ENCODE measurements at places on chromosomes 5 and 9.

- no peak for DNase-seq
Measured at GRCh38 chr9:20634895-20635294, 12.6 kb upstream of the MLLT3 start.

- no peak for DNase-seq
Measured at GRCh38 chr5:158880483-158881001, 219.2 kb downstream of the EBF1 start.

GRCh38 chr5:25891691-25892090, 1146.7 kb downstream of the CDH9 start:
- DNase-seq, result no peak

GRCh38 chr9:89670114-89670513, 65.3 kb downstream of the GADD45G start:
- no peak for DNase-seq

GRCh38 chr9:131277910-131278701, 1.8 kb upstream of the FAM78A start:
- peak; percentile 46 for DNase-seq

GRCh38 chr5:150671509-150672236, 10.6 kb downstream of the MYOZ3 start:
- no peak for DNase-seq

GRCh38 chr5:91449083-91449482, 66.0 kb upstream of the ARRDC3 start:
- no peak for DNase-seq

DNA sequence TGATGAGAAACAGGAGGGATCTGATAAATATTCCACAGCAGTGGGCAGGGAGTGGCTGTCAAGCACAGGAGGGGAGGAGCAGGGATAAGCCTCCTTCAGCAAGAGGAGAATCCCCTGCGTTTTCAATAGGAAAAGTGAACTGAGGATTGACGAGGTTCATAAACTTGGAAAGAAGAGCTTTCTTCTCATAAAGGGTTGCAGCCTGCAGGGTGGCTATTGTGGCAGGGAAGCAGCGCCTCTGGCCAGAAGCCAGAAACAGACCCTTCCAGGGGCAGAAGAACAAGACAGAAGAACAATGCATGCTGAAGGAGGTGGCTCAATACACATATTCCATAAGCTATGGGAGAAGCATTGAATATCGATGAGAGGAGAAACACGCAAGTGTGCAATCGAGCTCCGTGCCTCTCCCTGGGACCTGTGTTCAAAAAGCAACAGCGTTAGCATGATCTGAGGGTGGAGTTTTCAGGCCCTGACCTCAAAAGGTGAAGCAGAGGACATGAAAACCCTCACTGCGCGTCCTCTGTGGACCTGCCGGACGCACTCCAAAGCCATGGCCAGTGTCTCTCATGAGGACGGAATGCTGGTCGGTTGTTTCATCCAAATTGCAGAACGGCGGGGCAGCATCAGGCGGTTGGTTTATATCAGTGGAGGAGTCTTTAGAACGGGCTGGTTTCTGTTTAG, 67.6 kb downstream of the ANKRD33B start:
- no peak for DNase-seq

DNA sequence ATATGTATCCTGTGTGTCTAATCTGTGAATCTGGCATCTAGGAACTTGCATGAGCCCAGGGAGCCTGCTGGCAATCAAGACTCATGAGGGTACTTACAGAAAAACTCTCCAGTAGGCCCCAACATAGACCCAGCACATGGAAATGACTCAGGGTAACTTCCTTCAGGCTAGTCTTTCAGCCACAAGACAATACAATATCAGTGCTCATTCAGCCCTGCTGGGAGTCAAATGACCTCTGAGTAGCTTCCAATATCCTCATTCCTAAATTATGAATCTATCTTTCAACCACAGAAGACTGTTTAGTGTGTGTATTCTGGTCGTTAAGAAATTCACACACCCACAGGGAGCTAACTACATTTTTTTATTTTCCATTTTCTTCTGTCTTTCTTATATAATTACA, 1273.0 kb downstream of the EFNA5 start:
- no peak for DNase-seq

GRCh38 chr5:88785746-88786565, 97.0 kb downstream of the MEF2C start:
- DNase-seq, result no peak

DNA sequence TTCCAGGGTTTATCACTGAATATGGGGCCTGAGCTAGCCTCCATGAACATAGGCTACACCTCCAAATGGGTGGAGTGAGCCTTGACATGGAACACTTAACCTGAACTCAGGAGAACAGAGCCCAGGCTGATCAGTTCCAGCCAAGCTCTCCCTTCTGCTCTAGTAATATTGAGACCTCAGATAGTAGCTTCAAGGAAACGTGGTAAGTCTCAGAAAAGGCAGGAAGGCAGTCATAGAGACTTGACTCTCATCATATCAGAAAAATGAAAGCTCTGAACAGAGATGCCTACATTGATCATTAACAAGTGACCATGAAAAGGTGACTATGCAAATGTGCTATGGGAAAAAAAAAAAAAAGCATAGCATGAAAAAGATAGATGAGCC, 40.5 kb upstream of the MYO10 start:
- no peak for DNase-seq

DNA sequence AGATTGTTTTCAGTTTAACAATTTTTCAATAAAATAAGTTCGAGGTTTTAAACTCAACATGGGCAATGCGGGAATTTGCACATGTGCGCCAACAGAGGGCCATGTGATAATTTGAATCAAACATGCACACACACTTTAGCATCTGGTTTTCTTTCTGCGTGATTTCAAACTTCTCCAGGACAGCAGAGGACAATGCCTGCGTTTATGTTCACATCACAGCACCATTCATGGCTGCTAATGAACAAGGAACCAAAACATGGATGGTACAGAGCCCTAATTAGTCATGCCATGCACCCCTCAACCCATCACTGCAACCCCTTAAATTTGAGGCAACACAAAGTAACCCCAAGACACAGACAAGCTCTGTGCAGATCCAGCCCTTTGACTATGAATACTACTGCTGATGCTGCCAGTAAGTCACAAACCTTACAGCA, 2.8 kb downstream of the SHC3 start:
- DNase-seq, result no peak

DNA sequence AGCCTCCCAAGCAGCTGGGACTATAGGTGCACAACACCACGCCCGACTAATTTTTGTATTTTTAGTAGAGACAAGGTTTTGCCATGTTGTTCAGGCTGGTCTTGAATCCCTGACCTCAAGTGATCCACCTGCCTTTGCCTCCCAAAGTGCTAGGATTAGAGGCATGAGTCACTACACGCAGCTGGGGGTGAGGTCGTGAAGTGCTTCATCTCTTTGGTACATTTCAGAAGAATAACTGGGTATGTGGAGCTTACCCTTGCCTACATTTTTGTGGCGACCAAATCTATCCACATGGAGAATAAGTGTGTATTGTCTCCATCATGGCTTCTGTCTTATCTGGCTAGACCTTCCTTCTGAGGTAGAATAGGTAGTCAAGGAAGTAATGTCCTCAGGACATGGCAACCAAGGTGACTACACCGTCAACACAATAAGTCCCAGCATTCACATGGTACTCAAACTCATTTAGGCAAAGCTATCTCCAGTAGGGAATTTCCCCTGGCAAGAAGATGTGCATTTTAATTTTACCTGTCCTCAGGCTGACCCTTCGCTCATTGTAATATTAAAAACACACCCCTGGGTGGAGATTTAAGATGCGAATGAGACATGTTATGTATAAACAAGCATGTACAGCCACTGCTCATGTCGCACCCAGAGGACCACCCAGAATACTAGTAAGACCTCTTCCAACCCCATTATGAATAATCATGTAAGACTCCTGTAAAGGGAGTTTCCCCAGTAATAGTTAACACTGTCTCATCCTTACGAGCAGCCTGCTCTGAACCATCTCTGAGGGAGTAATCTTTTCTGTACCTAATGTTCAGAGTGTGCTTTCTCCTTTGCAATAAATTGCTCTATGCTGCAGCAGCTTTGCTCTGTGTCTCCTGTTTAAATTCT, 1173.2 kb downstream of the TAF11L14 start:
- DNase-seq, result no peak

DNA sequence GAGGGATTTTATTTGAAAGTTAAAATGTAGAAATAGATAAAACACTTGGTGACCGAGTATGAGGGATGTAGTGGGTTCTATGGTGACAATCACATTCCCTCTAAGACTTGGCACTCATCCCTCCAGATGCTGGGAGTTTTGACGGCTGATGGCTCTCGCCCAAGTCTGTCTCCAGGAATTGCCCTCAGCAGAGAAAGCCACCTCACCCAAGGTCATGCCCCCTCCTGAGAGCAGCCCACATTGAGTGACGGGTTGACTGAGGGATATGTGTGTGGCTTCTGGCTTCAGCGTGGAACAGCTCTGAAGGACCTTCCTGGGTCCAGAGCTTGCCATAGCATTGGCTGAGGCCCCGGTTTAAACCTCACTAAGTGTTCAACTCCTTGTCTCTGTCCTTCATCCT, 19.4 kb downstream of the CAVIN4 start:
- no peak for DNase-seq

DNA sequence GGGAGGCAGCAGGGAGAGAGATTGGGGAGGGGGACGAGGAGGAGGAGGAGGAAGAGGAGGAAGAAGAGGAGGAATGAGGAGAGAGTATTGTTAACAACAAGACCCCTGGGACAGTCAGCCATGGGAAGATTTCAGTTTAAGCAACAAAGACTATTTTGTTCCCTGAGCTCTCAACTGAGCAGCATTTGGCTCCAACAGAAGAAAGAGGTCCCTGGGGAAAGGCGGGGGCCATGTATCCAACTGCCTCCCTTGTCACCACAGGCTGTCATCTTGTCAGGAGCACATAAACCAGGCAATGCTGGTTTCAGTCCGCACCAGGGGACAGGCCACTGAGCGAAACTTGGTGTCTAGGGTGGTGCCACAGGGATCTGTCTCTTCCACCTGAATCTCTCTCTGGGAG, 316.1 kb downstream of the TLE1 start:
- DNase-seq, result no peak

DNA sequence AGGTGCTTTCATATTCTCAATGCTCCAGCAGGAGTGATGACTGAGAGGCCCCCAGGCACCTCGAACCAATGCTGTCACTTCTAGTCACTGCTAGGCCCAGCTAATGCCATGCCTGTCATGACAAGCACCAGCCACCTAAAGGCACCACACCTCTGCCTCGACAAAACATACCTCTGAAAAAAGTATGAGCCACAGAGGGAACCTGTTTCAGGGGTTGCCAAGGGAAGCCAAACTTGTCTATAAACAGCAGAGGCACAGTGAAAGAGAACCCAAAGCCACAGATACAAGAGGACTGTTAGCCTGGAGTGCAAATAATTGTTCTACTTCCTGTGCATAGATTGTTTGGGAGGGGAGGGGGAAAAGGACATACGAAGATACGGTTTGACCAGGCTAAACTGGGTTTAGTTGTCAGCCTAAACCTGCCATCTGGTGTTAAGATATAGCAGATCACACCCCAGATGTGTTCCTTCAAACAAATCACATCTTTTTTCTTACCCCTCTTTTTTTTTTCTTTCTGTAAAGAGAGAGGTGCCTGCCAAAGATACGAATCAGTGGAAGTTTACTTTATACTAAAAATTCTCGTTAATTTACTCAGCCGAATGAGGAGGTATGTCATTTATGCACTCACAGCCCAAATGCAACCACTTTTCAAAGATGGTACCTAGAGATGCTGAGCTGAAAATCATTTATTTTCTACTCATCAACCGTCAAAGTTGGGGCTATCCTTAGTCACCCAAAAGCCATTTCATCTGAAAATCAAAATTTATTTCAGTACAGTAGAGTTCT, 45.7 kb downstream of the BNC2 start:
- DNase-seq, result no peak

DNA sequence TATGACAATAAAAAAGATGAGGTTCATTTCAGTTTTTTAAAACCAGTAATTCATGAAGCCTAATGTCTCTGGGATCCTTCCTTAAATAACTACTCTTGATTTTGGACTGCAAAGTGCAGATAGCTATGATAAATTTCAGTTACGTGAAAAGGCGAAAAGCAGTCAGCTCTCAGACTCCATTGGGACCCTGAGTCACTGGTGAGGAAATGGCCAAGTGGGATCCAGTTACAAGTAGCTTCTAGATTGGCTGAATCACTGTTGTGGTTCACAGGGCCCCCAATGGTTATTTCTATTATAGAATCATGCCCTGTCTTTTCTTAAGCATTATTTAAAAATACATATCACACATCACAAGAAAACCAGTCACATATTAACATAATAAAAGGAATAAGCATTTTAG, 31.1 kb upstream of the PPP3R2 start:
- DNase-seq, result no peak

- DNase-seq, result no peak
Measured at GRCh38 chr5:54643685-54644106, 126.1 kb downstream of the SNX18 start.

DNA sequence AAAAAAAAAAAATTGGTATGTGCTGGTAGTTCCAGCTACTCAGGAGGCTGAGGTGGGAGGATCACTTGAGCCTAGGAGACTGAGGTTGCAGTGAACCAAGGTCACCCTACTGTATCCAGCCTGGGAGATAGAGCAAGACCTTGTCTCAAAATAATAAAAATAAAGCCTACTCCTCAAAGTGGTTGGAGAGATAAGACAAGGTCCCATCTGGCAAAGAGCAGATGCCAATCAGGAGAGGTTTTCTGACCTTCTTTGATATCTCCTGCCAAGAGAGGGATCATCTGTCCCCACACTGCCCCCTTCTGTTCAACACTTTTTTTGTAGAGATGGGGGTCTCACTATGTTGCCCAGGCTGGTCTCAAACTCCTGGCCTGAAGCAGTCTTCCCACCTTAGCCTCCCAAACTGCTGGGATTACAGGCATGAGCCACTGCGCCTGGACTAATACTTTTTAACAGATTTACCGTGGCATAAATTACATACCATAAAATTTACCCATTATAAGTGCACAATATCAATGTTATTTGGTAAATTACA, 64.7 kb downstream of the SH3PXD2B start:
- no peak for DNase-seq

- DNase-seq, result no peak
Measured at GRCh38 chr5:73940026-73940425, 314.0 kb downstream of the ARHGEF28 start.

DNA sequence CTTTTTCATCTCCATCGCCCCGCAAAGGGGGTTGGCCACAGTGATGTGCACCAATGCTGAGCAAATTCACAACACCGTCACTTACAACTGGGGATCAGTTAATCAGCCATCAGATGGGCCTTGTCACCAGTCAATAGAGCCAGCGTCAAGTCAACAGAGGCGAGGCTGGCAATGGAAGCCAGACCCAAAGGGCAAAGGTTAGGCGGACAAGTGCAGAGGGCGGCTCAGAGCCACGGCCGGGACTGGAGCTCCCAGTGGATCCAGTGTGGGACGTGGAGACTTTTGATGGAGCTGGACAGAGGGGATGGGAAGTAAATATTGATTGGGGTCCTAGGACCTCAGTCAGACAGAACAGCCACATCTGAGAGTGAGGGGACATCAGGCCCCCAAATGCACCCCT, 45.7 kb downstream of the DUSP1 start:
- DNase-seq, result no peak
